T1000 (cell line): ENCODE measurements at places on chromosomes 7 and 10.

DNA sequence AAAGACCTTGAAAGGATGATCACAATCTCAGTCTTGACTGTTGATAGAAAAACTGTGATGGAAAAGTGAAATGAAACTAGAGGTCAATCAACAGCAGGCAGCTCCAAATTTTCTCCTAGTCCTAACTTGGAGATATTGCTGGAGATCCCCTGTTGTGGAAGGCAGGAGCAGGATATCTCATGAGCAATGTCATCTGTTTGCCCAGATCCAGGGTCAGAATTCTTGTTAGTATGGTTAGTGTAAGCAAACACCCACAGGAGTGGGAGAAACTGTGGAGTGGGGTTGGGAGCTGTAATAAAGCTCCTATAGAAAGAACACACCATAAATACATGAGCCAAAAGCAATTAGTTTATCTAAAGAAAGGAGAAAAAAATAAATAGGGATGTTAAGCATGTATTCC, 169.0 kb downstream of the AKR1D1 start:
- DNase-seq, result no peak

- no peak for DNase-seq
Observed at GRCh38 chr7:142349670-142350405, 92.0 kb upstream of the PRSS58 start.

- no peak for DNase-seq
Observed at GRCh38 chr7:30427296-30428070, 51.1 kb downstream of the NOD1 start.

- no peak for DNase-seq
Observed at GRCh38 chr7:41795276-41795833, 92.5 kb upstream of the INHBA start.

GRCh38 chr7:34282271-34282670, 375.7 kb upstream of the NPSR1 start:
- DNase-seq, result no peak

DNA sequence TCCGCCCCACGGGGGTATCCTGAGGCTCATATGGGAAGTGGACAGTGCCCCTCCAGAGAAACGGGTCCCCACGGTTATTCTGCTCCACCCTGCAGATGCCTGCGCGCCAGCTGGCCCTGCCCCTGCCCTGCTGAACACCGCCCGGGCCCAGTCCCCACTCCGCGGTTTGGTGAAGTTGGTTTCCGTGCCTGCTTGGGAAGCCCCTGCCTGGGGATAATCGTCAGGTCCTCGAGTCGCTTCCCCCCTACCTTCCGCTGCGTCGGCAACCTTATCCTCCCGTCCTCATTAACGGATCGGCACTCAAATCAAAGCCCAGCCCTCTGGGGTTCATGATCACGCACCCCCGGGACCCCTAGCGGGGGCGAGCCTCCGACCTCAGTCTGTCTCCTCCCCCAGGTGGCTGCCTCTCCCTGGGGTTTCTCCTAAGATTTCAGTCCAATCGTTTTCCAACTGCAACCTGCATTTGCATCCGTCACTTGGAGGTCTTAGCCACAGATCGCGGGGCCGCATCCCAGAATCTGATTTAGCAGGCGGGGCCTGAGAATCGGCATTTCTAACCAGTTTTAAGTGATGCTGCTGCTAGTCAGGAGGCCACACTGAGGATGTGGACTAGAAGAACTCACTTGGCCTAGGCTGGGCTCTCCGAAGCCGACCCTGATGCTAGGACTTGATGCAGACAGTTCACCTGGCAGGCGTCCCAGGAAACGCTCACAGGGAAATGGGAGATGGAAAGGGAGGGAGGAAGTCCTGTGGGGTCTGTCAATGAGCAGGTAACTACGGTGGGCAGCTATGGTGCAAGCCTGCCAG, 27.6 kb downstream of the WDR86 start:
- no peak for DNase-seq

DNA sequence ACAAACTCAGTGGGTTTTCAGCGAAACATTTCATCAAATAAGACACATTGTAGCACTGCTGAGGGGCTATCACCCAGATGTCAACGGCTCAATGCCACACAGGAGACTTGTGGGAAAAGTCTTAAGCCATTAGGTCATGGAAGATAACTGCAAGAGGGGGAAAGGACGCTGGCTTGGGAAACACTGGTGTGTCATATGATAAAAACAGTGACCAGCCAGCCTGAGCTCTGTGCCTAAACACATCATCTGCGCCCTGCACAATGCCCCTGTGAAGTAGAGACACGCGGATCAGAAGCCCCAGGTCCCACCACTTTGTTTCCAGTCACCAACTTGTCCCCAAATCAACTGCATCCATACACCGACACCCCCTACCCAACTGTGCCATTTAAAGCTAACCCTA, 116.7 kb downstream of the TNS3 start:
- no peak for DNase-seq

GRCh38 chr7:30894866-30895605, 16.6 kb upstream of the AQP1 start:
- DNase-seq, result no peak

GRCh38 chr7:25831062-25831691, 320.8 kb upstream of the NFE2L3 start:
- DNase-seq, result no peak

GRCh38 chr10:10130686-10131085, 887.0 kb upstream of the CELF2 start:
- no peak for DNase-seq

GRCh38 chr10:79191951-79192676, 123.3 kb downstream of the ZMIZ1 start:
- no peak for DNase-seq

- DNase-seq, result no peak
Observed at GRCh38 chr7:5714657-5715337, 66.7 kb downstream of the RNF216 start.

DNA sequence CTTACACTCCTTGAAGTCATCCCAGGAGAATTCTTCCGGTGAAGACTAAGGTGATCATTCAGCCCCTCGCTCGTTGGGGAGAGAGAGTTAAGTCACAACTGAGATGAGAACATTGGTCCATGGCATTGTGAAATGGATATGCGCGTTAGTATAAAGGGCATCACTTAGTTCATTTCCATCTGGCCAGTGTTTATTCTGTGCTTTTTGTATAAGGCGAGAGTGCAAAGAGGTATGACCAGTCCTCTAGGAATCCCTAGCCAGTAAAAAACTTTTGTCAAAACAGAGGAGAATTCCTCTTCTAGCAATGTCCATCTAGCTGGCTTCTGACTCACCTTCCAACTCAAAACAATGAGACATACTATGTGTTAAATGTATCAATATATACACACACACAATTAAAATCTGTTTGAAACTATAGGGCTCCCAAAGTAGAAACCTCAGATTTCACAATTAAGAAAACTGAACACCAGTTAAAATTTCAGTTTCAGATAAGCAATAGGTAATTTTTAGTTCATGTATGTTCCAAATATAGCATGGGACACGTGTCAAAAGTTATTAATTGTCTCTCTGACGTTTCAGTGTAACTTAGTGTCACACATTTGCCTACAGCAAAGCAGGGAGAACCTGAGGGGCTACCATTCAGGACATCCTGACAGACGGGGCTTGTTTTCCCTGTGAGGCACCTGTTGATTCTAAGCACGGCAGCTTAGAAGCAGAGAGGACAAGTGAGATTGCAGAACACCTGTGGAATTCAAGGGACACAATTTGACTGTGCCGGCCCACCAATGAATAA, 158.9 kb downstream of the KLF6 start:
- no peak for DNase-seq

DNA sequence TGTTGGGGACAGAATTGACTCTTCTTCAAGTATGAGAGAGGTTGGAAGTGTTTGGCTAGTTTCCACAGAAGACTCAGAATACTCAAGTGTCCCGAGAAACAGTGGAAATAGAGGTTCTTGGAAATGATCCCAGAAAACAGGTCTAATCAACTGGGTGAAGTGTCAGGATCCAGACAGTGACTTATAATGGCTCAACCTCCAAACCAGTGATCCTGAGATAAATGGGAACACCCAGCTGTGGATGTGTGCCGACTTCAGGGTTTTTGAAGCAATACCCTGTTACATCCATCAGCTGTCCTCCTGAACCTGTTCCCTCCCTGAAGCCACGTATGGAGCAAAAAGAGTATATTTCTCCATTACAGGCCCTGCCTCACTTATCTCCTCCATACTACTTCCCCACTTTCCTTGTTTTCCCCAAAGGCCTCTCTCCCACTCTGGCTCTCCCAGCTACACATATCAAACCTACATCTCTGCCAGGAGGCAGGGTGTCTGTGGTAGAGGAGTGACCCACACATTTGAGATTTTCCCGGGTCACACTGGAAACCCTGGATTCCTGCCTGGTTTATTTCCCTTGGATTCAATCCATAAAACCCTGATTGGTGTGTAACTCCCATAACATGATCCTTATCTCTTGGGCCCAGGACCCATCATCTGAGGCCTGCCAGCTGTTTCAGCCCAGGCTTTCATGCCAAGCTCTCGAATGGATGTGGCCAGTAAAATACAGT, 17.6 kb upstream of the ELOVL3 start:
- no peak for DNase-seq

- DNase-seq, result no peak
Observed at GRCh38 chr10:33681595-33681994, 347.1 kb upstream of the NRP1 start.

DNA sequence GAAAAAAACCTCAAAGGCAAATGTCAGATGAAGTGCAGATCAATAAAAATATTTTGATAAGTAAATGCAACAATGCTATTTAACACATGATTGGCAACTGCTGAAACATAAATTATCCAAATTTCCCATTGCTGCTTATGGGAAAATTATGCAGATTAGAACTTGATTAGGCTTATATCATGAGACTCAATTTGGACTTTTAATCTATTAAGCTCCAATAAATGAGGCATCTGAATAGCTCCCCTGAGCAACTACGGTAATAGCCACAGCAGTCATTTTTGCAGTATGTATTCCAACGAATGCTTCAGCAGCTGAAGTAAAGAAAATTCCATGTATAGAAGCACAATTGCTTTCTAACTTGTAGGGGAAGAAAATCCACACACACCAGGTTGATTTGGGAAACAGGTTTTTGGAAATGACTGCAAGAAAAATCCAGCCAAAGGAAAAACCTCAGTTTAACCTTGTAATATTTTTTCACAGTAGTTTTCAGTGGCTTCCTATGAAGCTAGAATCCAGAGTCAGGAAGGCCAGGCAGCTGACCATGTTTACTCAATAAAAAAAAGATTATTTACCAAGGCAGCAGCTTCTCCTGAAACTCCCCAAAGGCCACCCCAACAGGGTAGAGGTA, 716.1 kb downstream of the KCNMA1 start:
- DNase-seq, result no peak

DNA sequence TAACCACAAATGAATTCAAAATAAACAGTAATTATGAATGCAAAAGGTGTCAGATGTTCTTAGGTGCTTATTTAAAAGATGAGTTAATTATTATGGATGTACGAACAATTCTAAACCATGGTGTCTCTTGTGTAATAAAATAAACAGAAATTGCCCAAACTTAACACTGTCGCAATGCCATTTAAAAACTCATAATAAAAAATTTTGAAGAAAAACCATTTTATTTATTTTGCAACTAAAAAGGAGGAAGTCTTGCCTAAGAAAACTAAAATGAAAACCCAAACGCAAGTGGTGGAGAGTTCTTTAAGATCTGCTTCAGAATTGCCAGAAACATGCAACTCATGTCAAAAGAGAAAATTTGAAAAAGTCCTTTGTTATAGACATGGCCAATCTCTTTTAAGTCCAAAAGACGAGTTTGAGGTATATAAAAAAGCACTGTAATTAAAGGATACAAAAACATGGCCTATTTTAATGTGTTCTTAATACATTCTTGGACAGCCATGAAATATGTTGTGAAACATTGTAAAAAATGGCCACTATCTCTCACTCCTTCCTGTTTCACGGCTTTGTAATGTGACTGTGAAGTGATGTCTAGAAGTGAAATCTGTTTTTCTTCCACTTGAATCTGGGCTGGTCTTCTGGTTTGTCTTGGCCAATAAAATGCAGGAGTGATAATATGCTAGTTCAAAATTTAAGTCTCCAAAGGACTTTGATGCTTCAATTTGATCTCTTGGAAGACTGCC, 322.9 kb downstream of the PRPF18 start:
- no peak for DNase-seq

GRCh38 chr7:50467817-50468610, 17.9 kb upstream of the FIGNL1 start:
- DNase-seq, result peak; percentile 57

GRCh38 chr10:58515291-58515941, 2.7 kb downstream of the BICC1 start:
- DNase-seq, result no peak

DNA sequence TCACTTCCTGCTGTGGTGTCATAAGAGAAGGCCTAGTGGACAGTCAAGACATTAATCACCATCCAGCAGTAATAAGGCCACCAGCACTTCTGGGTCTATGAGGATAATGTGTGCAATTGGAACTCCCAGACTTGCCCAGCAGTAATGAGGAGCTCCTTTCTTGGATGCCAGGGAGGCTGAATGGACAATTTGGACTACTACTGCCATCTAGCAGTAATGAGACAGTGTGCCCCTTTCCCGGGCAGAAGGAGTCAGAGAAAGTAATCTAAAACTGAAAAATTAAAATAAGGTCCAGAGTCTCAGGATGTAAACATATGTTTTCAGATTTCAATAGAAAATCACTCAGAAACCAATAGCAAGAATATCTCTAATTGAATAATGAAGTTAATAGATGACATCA, 400.4 kb downstream of the CDC14C start:
- no peak for DNase-seq

GRCh38 chr7:104039363-104039762, 49.9 kb upstream of the RELN start:
- no peak for DNase-seq

GRCh38 chr7:45682358-45682735, 108.2 kb downstream of the ADCY1 start:
- no peak for DNase-seq

- DNase-seq, result no peak
Observed at GRCh38 chr10:30580676-30581075, 48.9 kb downstream of the LYZL2 start.

DNA sequence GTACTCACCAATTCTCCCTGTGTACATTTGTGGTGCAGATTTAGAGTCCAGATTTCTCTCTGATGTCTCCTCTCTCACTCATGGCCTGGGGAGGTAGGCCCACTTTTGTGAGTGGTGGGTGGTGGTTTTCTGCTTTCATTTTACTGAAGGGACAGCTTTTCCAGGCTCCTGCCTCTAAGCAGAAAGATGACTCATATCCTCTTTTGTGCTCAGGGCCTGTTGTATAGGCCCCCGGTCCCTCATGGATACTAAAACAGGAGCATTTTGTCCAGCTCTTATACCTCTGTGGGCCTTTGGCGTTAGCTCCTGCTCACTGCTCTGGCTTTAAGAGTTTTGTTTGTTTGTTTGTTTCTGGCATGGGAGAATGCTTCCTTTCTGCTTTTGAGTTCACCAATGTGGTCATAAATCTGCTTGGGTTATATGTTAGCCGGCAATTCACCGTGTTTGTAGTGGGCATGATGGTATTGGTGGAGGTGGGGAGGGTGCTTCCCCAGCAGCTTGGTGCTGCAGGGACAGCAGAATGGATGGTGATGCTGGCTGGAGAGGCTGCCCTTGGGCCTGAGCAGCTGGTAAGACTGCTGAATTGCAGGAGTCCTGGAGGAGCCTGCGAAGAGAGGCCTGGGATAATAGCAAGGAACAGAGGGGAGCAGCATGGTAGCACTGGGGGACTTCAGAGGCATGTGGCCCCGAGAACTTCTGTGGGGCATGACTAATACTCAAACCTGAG, 468.7 kb downstream of the RPS24 start:
- peak; percentile 33 for DNase-seq

GRCh38 chr7:32680259-32681173, 185.2 kb downstream of the AVL9 start:
- DNase-seq, result no peak
